Activated naive CD8-positive, alpha-beta T cell treated with anti-CD3 and anti-CD28 coated beads for 36 hours (primary cell): ENCODE measurements at places on chromosomes 4 and X. TPM values are rescaled to one million over a fixed set of nuclear protein-coding genes. Genes with fewer than 3 reads are reported as not detected.

DNA sequence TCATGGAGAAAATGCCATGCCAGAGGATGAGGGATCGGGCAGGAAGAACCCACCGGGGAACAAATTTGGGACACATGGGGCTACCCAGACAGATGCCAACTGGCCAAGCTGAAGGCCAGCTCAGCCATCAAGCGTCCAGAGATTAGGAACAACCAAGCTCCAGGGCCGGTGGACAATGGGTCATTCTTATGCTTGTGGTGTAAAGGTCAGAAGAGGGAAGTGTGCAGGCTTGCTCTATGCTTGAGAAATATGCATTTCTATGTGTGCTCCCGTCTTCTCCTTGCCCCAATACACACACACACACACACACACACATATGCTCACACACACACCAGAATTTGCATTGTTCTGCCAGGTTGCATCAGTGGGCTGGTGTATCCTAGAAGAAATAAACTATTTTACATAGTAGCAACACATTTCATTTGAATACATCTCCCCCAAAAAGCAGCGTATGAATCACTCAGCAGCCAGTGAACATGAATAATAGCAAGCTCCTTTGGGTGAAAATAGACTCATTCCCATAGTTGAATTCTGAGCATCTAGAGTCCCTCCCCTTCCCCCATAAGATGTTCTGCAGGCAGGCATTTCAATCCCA lies 201.9 kb upstream of the PPARGC1A start:
- no peak for DNase-seq

DNA sequence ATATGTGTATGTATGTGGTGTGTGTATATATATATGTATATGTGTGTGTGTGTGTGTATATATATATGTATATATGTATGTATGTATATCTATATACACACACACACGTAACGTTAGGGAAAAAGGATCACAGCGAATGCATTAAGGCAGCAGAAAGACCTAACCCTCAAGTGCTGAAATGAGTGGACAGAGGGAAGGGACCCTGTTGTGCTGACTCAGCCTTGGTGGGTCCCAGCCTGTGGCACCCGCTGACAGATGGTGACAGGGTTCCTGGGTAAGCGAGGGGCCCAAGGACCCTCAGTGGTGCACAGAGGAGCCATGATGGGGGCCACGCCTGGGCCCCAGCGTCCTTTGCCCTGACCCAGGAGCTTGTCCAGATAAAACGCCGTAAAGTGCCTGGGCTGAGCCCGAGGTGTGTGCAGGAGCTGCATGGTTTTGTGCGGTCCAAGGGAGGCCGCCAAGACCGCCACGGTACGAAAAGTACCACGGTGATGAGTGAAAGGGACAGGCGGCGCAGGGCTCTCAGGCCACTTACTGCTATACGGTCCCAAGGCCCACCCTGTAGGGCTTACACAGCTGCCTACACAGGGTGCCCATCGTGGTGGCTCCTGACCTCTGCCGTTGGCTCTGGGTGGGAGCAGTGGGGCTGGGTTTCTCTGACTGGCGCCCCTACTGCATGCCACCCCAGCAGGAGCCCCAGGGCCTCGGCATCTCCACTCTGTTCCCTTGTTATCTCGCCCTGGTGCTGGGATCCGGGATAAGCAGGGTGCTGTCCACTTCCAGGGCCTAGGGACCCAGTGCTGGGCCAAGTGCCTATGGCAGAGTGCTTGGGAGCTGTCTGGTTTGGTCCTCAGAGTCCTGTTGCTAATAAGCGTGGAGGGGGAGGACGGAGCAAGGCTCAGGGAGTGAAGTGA lies 10.0 kb downstream of the SH3BP2 start:
- DNase-seq = no peak

- no peak for DNase-seq
Observed at GRCh38 chr4:140125374-140125773, 28.6 kb downstream of the MAML3 start.

DNA sequence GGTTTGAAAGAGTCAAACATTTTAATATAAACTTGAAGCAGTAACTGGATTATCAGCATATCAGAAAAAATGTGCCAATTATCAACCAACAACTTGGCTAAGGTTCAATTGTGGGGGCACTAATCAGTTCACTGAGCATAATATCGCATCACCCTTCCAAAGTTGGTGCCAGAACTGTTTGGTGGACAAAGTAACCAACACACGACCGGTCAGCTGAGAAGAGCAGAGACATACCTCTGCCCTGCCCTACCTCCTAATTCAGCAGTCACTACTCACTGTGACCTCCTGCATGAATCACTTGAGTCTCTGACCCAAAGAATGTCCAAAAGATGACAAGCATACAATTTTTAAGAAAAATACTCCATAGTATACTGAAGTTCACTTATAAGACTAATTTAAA lies 53.2 kb downstream of the TSPAN5 start:
- DNase-seq = no peak

DNA sequence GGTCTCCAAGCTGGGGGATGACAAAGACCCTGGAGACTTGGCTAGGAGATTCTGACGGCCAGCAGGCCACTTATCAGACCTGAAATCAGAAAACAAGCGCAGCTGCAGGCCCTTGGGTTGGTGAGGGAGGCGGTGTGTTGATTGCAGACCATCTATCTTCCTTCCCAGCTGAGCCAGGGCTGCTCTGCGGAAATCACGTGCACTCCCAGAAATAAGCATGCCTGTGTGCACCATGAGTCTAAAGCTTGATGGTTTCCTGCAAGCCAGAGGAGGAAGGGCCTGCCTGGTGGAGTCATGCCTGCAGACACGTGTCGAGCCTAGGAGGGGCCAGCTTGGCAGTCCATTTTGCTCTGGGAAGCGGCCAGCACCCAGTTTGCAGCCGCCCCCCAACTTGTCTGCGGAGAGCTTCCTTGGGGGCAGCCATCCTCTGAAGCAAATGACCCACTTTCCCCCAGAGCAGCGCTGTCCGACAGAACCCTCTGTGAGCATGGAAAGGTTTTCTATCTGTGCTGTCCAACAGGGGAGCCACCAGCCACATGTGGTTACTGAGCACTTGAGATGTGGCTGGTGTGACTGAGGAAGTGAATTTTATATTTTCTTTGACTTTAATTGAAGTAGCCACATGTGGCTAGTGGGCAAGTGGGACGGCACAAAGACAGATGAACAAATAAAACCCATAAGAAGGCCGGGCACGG lies 175.7 kb upstream of the BCOR start:
- DNase-seq = no peak

DNA sequence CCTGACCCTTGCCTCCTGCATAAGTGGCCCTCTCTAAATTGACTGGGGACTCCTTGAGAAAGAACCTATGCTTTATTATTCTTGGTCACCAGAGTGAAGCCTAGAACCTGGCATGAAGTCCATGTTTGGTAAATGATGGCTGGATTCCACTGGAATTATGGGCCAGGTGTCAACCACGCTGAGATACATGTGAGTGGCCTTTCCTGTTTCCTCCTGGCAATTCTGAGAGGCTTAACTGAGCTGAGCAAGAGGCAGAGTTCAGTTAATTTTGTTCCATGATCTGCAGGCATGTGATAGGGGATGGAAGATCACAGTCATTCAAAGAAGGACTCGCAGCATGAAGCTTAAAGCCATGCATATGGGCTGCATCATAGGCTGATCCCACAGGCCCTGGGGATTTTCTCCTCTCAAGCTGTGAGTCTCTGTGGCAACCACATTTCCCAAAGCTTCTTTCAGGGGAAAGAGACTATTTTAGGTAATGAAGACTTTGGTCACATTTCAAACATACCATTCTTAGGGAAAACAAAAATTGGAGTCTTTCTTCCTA lies 69.4 kb upstream of the CLNK start:
- no peak for DNase-seq

DNA sequence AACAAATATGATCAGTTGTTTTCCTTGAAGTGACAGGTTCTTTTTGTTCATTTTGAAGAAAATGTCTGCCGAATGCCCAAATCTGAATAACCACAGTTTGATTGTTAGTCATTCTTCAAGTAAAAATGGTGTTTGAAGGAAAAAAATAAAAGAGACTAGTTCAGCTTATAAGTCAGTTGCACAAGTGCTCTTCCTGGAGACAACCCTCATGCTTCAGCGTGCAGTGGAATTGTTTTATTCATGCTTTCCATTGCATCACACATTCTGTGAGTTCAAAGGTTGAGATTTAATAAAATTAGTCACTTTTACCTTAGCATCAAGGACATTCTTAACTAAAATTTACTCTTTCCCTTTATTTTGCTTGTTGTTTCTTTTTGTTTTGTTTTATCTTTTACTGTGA lies 404.9 kb downstream of the ZNF674 start:
- DNase-seq = peak; percentile 2

DNA sequence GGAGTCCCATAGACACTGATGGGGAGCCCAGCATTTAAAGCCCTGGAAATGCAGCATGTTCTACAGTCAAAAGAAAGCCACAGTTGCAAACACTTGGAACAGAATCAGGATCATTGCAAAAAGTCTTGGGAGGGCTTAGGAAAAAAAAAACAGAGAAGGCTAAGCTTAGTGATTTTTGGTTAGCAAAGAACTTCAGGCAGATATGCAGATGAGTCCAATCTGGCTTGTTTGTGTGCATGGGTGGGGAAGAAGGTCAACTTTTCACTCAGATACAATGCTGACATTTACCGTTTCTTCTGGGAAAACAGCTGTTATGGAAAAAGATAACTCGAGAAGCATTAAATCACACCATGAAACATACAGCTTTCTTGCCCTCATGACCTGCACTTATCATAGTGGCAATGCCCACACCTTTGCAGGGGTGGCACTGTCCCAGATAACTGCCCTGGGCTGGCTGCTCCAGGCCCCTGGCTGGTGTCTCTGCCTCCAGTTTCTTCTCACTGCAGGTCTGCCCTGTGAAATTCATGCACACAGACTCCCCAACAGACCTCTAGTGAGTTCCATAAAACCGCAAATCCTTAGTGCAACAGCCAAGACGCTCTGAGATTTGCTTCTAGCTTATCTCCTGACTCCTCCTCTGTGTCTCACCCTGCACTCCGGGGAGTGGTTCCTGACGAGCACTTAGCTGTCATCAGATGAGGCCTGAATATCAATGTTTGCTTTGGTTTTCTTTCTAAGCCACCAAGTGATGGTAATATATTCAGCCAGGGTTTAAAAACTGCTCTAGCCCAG lies 99.2 kb downstream of the DRD5 start:
- no peak for DNase-seq

GRCh38 chr4:145557720-145558119 lies 61.5 kb upstream of the MMAA start:
- DNase-seq = peak; percentile 36

DNA sequence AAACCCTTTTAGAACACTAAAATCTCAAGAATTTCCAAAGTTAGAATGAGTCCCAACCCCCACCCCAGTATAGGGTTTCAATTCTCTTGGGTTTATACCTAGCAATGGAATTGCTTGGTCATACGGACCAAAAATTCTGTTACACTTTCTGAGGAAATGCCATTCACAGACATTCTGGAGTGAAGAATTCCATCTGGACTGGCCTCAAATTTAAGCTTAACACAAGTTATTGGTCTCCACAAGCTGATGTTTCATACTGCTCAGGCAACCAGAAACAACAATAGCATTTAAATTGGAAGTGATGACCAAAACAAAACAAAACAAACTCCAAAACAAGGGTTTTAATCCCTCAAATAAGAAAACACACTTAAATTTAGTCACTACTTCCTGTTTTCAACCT lies 51.1 kb downstream of the GPC4 start:
- no peak for DNase-seq

DNA sequence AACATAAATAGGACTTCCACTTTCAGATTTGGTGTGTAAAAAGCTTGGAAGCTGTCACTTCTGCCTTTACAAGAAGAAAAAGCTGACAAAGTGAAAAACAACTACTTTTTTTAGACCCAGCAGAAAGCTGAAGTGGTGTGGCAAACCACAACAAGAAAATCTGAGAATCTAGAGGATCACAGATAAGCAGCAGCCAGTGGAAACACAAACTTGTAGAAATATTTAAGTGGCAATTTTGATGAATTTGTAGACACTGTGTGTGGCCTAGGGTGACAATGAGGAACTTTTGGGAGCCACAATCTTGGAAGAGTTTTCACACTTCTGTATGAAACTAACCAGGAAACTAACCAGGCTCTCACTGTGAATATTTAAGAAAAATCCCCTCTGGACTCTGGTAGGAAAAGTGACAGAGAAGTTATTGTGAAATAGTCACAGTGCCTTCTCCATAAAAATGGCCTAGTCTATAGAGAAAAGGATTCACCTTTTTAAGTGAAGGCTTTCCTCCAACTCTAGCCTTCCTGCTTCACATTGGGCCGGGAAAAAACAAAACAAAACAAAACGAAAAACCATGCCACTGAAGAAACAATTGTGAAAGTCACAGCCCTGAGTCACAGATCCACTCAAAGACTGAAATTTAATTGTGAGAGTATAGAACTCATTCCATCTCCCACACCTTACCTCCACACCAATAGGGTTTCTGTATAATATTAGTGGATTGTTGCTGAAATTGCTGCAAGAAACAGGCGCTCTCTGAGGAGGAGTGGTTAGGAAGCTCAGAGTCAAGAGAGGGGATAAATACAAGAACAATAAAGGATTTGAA lies 26.7 kb upstream of the GUCY1A1 start:
- DNase-seq = no peak

DNA sequence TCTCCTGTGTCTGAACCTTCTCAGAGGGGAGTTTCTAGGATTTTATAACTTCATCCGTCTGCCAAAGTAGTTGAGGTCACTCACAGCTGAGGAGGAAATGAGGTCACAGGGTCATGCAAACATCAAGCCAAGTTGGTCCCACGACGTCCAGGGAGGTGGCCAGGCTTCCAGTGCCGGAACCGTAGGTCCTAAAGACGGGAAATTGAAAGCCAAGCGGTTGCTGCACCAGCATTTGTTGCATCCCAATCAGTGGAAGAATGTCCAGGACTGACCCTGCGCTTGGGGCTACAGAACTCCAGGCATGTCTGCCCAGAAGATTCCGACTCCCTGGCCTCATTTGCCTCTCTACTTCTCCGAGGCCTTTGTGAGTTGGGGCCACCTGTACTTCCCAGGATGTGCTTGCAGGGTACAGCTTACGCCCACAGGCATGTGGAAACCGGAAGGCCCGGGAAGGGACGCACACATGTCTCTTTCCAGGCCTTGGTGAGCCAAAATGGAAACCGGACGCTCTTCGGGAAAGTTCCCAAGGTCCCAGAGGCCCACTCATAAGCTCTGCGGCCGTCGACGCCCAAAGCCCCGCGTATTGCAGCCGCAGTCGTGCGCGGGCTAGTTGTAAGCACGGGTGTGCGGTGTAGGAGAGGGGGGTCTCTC lies 9.3 kb downstream of the PRDM8 start:
- no peak for DNase-seq

- no peak for DNase-seq
Observed at GRCh38 chr4:128718768-128719167, 90.7 kb upstream of the JADE1 start.

The AADAT gene
- total RNA-seq = 0.20 TPM

The TCEAL6 gene
- not detected for total RNA-seq

The LRCH2 gene
- not detected for total RNA-seq

The CLDN2 gene
- not detected for total RNA-seq

The CT45A5 gene
- total RNA-seq = not detected

The ARAP2 gene
- 21.0 TPM for total RNA-seq

The AFF2 gene
- 1.7 TPM for total RNA-seq

The TRAM1L1 gene
- total RNA-seq = not detected

The TEX13D gene
- total RNA-seq = not detected

The GLRA3 gene
- total RNA-seq = not detected
